ENCODE measurements at places on chromosomes 13 and 19.

- no peak for DNase-seq
These were observed 8.2 kb downstream of the ZNF439 start for GRCh38 chr19:11856596-11857250.

DNA sequence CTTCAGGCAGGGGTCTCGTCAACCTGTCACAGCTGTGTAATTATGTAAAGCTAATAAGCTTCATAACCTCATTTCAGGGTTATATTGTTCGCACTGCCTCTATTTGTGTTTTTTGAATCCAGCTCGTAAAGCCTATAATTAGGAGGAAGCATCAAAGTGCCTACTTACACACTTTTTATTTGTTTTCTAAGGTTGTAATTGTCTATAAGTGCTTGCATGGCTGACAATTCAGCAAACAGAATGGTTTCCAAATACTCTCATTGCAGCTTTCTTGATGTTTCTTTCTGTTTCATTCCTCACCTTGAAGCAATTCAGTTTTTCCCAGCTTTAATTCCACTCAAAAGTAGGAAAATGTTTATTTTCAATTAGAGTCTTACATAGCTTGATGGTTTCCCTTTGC, 336.3 kb downstream of the HS6ST3 start:
- no peak for DNase-seq

GRCh38 chr13:71663431-71663830, 203.6 kb downstream of the DACH1 start:
- no peak for DNase-seq

- DNase-seq: no peak
These were observed 95.2 kb downstream of the USP12 start for GRCh38 chr13:27076421-27076820.

DNA sequence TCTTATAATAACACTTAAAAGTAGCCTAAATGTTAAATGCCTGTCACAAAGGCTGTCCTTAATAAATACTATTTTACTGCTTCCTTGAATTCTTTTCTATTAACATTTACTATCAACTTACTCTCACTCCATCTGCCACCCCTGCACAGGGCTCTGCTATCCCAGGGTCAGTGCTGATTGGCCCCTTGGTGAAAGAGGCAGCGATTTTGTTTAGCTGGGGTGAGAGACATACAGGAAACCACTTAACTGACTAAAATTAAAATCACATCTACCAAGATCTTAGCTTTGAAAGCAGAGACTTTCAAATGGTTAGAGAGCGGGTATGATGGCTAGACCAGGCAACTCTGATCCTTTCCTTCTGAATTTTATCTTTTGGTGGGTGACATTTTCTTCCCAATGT, 149.9 kb upstream of the HTR2A start:
- no peak for DNase-seq
